ENCODE measurements at places on chromosomes 7 and 10. TPM values are rescaled to one million over a fixed set of nuclear protein-coding genes. Genes with fewer than 3 reads are reported as not detected.

The RSPH10B gene
- 0.31 TPM for total RNA-seq

The GPER1 gene
- total RNA-seq: 6.7 TPM

The BUD31 gene
- 35.9 TPM for total RNA-seq

The LIPK gene
- 1.1 TPM for total RNA-seq

The PLEKHS1 gene
- total RNA-seq: 1.4 TPM

The ZDHHC6 gene
- 29.6 TPM for total RNA-seq
